PC-3 (cell line): ENCODE measurements at places on chromosomes 11 and 22. TPM values are rescaled to one million over a fixed set of nuclear protein-coding genes. Genes with fewer than 3 reads are reported as not detected.

MPZL3 gene
- total RNA-seq, result 7.0 and 8.4 TPM in 2 replicates

DNA sequence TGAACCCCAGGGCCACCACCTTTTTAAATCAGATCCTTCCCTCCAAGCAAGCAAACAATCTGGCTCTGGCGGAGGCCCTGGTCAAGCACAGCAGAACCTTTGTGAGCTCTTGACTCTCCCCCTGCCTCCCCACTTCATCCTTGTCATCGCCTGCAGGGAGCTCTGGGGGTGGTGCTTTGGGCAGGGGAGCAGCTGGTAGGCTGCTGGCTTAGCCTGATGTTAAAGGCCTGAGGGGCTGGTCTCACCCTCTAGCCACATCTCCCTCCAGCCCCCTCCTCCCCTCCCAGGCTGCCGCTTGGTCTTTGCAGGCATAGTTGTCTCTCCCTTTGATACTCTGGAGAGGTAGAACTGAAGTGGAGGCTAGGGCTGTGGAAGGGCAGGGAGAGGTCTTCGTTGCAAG, 50.9 kb downstream of the THAP12 start:
- no peak for DNase-seq

- peak; percentile 37 for DNase-seq
Measured at GRCh38 chr11:8597182-8597581, 3.2 kb upstream of the STK33 start.

GRCh38 chr11:114889594-114890011, 211.3 kb downstream of the NXPE2 start:
- DNase-seq, result no peak

DNA sequence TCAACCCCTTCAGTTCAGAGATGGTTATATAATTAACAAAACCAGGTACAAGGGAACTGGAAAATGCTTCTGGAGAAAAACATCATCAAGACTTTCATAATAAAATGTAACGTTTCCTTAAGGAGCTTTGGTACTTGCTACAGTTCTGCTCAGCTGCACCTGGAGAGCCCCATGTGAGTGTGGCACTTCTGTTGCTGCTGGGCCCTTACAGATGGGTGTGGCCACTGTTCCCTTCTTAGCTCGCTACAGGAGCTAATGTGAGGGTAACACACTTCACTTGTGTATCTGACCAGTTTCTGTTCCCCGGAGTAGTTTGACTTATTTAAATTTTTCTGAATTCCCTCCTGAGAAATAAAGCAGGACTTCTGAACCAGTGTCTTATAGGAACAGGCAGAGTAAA, 4.0 kb downstream of the POU2AF3 start:
- no peak for DNase-seq

OR6T1 gene
- not detected in 2 replicates for total RNA-seq

SLC22A9 gene
- not detected in 2 replicates for total RNA-seq

DNA sequence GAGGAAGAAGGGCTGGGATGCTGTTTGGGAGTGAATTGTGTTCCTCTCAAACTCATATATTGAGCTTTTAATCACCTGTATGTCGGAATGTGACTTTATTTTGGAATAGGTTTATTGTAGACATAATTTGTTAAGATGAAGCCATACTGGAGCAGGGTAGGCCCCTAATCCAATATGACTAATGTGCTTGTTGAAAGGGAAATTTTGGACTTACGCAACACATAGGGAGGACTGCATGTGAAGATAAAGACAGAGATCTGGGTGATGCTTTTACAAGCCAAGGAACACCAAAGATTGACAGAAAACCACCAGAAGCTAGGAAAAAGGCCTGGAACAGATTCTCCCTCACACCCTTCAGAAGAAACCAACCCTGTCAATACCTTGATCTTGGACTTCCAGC, 43.2 kb upstream of the OVCH2 start:
- no peak for DNase-seq

DNA sequence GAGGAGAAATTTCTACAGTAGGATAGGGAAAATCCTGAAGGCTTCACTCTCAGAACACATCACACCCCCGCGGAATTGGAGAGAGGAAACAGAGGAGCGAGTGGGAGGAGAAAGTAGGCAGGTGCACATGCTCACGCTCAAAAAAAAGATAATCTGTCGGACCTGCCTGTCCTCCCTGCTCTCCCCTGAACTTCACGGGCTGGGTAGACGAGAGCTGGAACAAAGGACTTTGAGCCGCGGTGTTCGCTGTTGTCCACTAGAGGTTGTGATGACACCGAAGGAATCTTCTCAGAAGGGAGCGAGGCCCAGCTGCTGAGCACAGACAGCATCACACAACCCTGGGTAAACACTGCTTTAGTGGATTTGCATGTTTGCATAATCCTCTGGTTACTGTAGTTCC, 5.0 kb downstream of the SEZ6L start:
- DNase-seq, result peak; percentile 1

GRCh38 chr11:59265735-59266134, 53.0 kb upstream of the MPEG1 start:
- no peak for DNase-seq

GRM5 gene
- total RNA-seq, result not detected in 2 replicates

NRXN2 gene
- total RNA-seq, result not detected in 2 replicates

DNA sequence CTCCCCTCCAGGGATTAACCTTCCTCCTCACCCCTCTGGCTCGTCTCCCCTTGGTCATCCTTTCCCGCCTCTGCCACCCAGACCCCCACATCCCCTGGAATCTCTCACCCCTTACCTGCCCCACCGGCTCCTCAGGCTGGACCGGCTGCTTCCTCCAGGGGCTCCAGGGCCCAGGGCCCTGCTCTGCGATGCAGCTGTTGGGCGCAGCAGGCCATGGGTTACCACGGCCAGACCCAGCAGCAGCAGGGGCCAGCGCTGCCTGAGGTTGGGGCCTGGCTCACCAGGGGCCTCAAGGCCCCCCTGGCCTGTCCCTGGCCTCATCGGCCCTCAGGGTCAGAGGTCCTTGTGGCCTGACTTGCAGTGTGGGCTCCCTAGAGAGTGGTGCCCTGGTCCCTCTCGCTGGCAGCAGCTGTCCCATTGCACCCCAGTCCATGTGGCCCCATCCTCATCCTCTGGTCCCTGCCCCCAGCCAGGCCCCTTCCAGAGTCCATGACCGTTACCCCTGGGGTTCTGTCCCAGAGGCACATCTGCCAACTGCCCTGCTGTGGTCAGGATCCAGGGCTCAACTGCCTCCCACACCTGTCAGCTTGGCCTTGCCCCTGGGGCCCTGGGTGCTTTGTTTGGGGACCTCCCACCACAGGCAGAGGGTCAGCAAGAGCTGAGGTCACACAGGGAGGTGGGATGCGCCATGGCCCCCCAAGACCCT, at the start of gene IGLL1:
Gene IGLL1, minus strand, starts transcription at position 421 of the 706 bp plus-strand sequence. Its CDS starts 100 bp downstream, at position 321.
- DNase-seq, result no peak

MFRP gene
- total RNA-seq, result not detected in 2 replicates

GRCh38 chr11:45647786-45648185, 17.6 kb downstream of the CHST1 start:
- DNase-seq, result no peak

APLNR gene
- not detected in 2 replicates for total RNA-seq

GRCh38 chr22:44004104-44004460, 20.0 kb upstream of the PARVB start:
- no peak for DNase-seq

GRCh38 chr11:19551457-19551856, 161.2 kb upstream of the NAV2 start:
- DNase-seq, result no peak

- no peak for DNase-seq
Measured at GRCh38 chr11:58762284-58763119, 30.8 kb upstream of the GLYAT start.

- no peak for DNase-seq
Measured at GRCh38 chr11:57792060-57792541, 30.5 kb downstream of the CTNND1 start.

GGT5 gene
- total RNA-seq, result 0.04 and 0.12 TPM in 2 replicates

- no peak for DNase-seq
Measured at GRCh38 chr22:49633010-49633324, 194.7 kb downstream of the BRD1 start.

LDHAL6A gene
- total RNA-seq, result not detected in 2 replicates

DNA sequence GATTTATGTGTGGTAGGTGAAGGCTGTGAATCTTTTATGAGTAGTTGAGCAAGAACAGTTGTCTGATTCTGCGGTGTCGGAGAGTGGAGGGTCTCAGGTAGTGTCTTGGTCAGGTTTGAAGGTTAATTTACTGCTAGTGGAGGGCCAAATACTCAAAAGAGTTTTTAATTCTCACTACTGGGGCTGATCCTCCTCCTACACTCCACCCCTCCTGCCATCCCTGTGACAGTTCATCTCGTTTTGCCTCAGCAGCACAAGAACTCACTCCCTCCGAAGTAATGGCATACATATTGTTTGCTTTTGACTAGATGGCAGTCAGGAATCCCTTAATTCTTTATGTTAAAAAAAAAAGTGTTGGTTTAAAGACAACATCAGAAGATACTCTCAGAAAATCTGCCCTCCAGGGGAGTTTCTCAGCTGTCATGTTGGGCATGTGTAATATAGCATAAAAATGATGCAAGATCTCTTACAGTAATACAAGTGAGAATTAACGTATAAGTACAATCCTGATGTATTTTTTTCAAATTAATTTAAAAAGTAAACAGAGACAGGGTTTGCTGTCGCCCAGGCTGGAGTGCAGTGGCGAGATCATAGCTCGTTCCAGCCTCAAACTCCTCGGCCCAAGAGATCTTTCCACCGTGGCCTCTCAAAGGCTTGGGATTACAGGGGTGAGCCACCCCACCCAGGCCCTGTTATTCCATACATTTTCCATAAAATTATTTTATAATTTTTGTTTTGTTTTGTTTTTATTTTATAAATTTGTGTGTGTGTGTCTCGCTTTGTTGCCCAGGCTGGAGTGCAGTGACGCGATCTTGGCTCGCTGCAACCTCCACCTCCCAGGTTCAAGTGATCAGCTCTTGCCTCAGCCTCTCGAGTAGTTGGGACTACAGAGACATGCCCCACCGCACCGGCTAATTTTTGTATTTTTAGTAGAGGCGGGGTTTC, 1.3 kb downstream of the FAR1 start:
- no peak for DNase-seq
